ENCODE measurements at places on chromosomes 2 and 18. TPM values are rescaled to one million over a fixed set of nuclear protein-coding genes. Genes with fewer than 3 reads are reported as not detected.

Gene ELP2
- 39.3 TPM for total RNA-seq

Gene TMEM182
- total RNA-seq: 0.82 TPM

Gene TMEM17
- 1.1 TPM for total RNA-seq

Gene IL18RAP
- total RNA-seq: not detected

Gene IL36G
- total RNA-seq: not detected

Gene CACNB4
- total RNA-seq: 0.93 TPM

Gene ZNF396
- 1.4 TPM for total RNA-seq

Gene CYP26B1
- total RNA-seq: 0.51 TPM

Gene GNAL
- 1.3 TPM for total RNA-seq

Gene DNPEP
- 63.8 TPM for total RNA-seq

Gene GAREM2
- total RNA-seq: 2.8 TPM

Gene CRYGC
- total RNA-seq: not detected

Gene GAD1
- not detected for total RNA-seq

Gene UGT1A10
- total RNA-seq: not detected

Gene CRYBA2
- total RNA-seq: not detected

Gene RAB3GAP1
- 33.1 TPM for total RNA-seq

Gene CFC1
- total RNA-seq: not detected

Gene DAW1
- total RNA-seq: 1.5 TPM

Gene ANKRD30B
- not detected for total RNA-seq

Gene MEIS1
- 21.9 TPM for total RNA-seq

Gene LANCL1
- 18.4 TPM for total RNA-seq

Gene DOK6
- total RNA-seq: 2.8 TPM

Gene IHH
- total RNA-seq: not detected

Gene EVX2
- total RNA-seq: 0.09 TPM

Gene TRIM43B
- not detected for total RNA-seq

Gene SNTG2
- total RNA-seq: not detected

Gene SCN2A
- total RNA-seq: 0.77 TPM

Gene SP5
- not detected for total RNA-seq

Gene TSPYL6
- not detected for total RNA-seq

Gene RIT2
- total RNA-seq: not detected

Gene EGR4
- total RNA-seq: not detected

Gene TCF4
- 32.9 TPM for total RNA-seq

Gene MC2R
- total RNA-seq: not detected

Gene ACTG2
- 5.0 TPM for total RNA-seq

Gene SMARCAL1
- 12.3 TPM for total RNA-seq

Gene KCNK3
- 0.09 TPM for total RNA-seq

Gene AKAIN1
- not detected for total RNA-seq

Gene SPATA3
- total RNA-seq: not detected

Gene VWC2L
- not detected for total RNA-seq

Gene KCNE4
- total RNA-seq: 14.1 TPM

Gene CNDP1
- total RNA-seq: not detected

Gene HNRNPLL
- 35.5 TPM for total RNA-seq

Gene TRIM43
- total RNA-seq: not detected

Gene STON1
- 28.6 TPM for total RNA-seq

Gene LCT
- total RNA-seq: not detected

Gene RAB6C
- total RNA-seq: not detected

Gene TWIST2
- 114 TPM for total RNA-seq
